Trophoblast cell (in vitro differentiated cells and primary cell): ENCODE measurements at places on chromosomes 3 and 15.

DNA sequence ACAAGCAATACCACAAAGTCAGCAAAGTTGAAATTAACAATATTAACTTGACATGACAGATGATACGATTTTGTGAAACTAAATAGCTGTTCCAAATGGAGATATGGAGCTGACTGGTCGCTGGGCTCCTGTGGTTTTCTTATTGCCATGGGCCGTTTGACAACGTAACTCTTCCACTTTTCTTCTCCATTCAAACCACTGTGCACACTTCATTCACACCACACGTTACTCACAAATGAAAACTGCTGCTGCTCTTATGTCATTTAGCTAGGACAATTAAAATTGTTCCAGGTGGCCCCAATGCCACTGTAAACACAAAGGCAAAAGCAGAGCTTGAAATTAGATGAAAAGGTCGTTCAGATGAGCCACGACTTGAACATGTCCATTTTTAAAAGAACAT lies 94.0 kb upstream of the VGLL4 start:
- H3K4me1 ChIP-seq, result no peaks in the 10 kb centered on the region
- DNase-seq, result no peak
- no peak overlapping the region for H3K4me3 ChIP-seq
- no peak overlapping the region for H3K27ac ChIP-seq
- H3K27me3 ChIP-seq, result no peaks in the 10 kb centered on the region

DNA sequence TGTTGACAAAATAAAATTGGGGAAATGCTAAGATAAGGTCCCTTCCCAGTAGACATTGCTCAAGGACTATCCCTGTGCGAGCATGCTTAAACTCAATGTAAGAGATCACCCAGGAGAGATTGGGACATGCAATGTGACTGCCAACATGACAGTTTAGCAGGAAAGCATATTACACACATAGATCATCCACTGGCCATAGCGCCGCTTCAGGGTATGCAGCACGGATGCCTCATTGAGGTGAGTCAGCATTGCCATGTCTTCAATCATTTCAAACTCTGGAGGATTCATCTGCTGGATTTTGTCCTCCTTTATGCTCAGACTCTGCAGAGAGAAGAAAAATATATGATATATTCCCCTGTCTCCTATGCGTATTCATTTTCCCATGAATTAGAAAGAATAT lies 8.9 kb downstream of the MYH15 start:
- peak; percentile 29 for DNase-seq
- H3K4me1 ChIP-seq, result no peaks in the 10 kb centered on the region
- H3K27me3 ChIP-seq, result no peaks in the 10 kb centered on the region
- H3K4me3 ChIP-seq, result no peak overlapping the region
- no peaks in the 10 kb centered on the region for H3K36me3 ChIP-seq
- H3K27ac ChIP-seq, result no peak overlapping the region

DNA sequence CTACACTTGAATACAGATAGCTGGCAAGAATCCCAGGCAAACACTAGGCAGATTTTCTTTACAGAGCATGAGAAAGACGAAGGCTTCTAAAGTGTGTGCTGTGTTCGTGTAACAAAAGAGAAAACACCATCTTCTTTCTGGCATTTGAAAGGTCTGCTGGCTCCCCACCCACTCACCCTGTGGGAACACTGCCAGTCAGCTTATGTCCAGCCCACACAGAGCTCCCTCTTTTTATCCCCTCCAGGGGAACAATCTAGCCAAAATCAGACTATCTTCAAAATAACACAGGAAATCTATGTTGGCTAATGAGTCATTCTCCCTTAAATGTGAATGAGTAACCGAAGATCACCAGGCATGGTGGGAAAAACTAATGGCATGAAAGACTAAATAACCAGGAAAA lies 45.6 kb upstream of the PAQR5 start:
- no peaks in the 10 kb centered on the region for H3K27me3 ChIP-seq
- no peaks in the 10 kb centered on the region for H3K4me1 ChIP-seq
- no peak overlapping the region for H3K27ac ChIP-seq
- DNase-seq, result no peak

DNA sequence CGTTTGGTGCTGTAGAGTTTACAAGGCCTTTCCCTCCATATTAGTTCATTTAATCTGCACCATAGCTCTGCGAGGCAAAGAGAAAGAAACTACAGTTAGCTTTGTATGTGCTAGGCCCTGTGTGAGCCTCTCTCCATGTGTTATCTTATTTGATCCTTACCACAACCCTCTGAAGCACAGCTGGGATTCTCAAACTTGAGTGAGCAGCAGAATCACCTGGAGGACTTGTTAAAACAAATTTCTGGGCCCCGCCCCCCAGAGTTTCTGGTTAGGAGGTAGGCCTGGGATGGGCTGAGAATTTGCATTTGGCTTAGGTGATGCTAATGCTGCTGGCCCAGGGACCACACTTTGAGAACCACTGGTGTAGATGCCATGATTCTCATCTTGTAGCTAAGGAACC lies 12.3 kb downstream of the CA12 start:
- H3K4me1 ChIP-seq, result no peaks in the 10 kb centered on the region
- no peaks in the 10 kb centered on the region for H3K36me3 ChIP-seq
- no peak overlapping the region for H3K27ac ChIP-seq
- DNase-seq, result no peak
- H3K4me3 ChIP-seq, result no peak overlapping the region
- no peaks in the 10 kb centered on the region for H3K27me3 ChIP-seq

DNA sequence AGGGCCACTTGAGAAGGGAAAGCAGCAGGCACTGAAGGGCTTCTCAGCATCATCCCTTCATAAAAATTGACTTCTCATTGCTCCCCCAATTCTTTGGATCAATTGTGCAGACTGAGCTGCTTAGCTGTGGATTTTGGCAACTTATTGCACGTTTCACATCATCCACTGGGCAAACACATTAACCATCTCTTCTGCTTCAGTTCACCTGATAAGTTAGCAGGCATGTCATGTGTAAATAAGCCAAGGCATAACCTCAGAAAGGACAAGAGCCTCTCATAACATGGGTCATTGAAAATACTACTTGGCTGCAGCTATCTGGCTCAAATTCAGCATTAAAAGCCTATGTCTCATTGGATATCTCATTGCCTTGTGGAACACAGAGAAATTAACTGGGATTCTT lies 366.5 kb downstream of the LRRC3B start:
- H3K36me3 ChIP-seq, result no peaks in the 10 kb centered on the region
- DNase-seq, result no peak
- no peaks in the 10 kb centered on the region for H3K4me1 ChIP-seq
- no peaks in the 10 kb centered on the region for H3K27me3 ChIP-seq
- H3K27ac ChIP-seq, result no peak overlapping the region
- no peak overlapping the region for H3K4me3 ChIP-seq

GRCh38 chr15:31585240-31585639 lies 258.6 kb downstream of the KLF13 start:
- H3K27me3 ChIP-seq, result peaks cover 2% of the 10 kb centered on the region
- no peaks in the 10 kb centered on the region for H3K36me3 ChIP-seq
- DNase-seq, result peak; percentile 19
- H3K4me3 ChIP-seq, result no peak overlapping the region
- no peak overlapping the region for H3K27ac ChIP-seq

GRCh38 chr3:25291481-25291905 lies 136.6 kb upstream of the RARB start:
- no peaks in the 10 kb centered on the region for H3K36me3 ChIP-seq
- no peak overlapping the region for H3K27ac ChIP-seq
- no peaks in the 10 kb centered on the region for H3K27me3 ChIP-seq
- no peak overlapping the region for H3K4me3 ChIP-seq

GRCh38 chr3:151214459-151214858 lies 11.4 kb upstream of the GPR171 start:
- DNase-seq, result no peak
- peaks cover 7% of the 10 kb centered on the region for H3K4me1 ChIP-seq

DNA sequence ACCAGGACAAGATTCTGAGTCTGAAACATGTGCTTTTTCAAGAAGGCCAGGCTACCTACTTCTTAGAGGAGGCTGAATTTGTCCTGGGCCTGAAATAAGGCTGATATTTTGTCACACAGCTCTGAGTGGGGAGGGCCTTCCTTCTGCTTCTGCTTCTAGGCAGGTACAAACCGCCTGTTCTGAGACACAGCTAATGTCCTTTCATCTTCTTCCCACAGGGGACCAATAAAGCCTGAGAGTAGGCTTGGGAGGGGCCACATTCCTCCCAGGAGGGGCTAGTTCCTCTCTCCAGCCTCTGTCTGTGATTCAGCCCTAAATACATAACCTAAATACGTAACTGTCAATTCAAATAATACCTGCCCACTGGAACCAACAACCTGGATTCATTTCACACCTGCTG lies 34.8 kb downstream of the CRYGS start:
- H3K4me3 ChIP-seq, result no peak overlapping the region
- H3K36me3 ChIP-seq, result no peaks in the 10 kb centered on the region
- H3K27me3 ChIP-seq, result no peaks in the 10 kb centered on the region
- no peak for DNase-seq

- no peaks in the 10 kb centered on the region for H3K27me3 ChIP-seq
- no peak overlapping the region for H3K27ac ChIP-seq
- no peaks in the 10 kb centered on the region for H3K36me3 ChIP-seq
Measured at GRCh38 chr3:112027142-112027541, 7.4 kb upstream of the TMPRSS7 start.

- no peak overlapping the region for H3K27ac ChIP-seq
- H3K27me3 ChIP-seq, result no peaks in the 10 kb centered on the region
- H3K4me3 ChIP-seq, result no peak overlapping the region
- DNase-seq, result peak; percentile 53
- no peaks in the 10 kb centered on the region for H3K36me3 ChIP-seq
Measured at GRCh38 chr3:112778353-112778948, 68.2 kb downstream of the CD200R1L start.

DNA sequence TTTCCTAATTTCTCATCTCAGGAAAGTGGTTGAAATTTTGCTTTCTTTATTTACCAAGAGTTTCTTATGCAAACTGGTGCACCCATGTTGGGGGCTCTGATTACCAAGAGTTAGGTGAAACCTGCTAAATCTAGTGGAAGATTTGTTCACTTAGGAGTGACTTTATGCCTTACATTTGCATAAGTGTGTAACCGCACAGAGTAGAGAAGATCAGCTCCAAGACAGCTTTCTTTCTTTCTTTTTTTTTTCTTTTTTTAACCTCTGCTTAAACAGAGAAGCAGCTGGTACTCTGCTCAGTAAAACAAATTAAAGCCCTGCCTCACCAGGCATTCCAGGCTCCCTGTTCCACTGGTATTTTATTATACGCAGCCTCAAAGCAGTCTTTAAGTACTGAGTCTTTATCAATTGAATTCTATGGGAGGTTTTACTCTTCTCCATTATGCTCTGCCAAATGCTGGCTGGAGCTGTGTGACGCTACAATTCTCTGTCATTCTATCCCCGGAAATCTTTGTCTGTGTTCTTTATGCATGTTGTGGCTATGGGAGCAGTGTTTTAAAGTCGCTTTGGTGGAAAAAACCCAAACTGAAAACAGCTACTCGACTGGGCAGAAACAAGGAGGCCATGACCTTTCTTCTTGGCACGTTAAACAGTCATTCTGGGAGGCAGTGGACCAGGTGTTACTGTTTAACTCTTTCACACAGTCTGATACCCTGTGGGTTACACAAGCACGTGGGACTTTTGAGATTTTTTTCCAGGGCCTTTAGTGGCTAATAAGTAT lies 55.2 kb upstream of the GBE1 start:
- H3K4me1 ChIP-seq, result no peaks in the 10 kb centered on the region

DNA sequence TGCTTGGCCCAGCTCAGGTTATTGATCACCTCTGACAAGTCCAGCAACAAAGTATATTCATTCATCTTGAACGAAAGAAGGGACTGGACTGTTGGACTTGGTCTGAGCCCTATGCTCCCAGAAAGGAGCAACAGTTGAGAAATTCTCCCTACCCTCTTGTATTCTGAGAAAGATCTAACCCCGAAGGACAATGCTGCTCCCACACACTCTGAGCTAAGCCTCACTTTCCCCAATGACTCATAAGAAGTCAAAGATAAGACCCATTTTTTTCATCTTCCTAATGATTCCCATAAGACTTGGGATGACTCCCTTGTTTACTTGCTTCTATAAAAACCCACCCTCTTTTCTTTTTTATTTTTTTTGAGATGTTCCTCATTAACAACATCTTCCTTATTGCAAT lies 549.4 kb upstream of the MDFIC2 start:
- no peak overlapping the region for H3K27ac ChIP-seq
- H3K4me1 ChIP-seq, result no peaks in the 10 kb centered on the region
- DNase-seq, result no peak
- H3K27me3 ChIP-seq, result no peaks in the 10 kb centered on the region
